Psoas muscle (tissue), 8 donors: ENCODE measurements at places on chromosomes 7 and 10. TPM values are rescaled to one million over a fixed set of nuclear protein-coding genes. Genes with fewer than 3 reads are reported as not detected.

Gene LDB1
- total RNA-seq, result 22.0 TPM

- peak within 1 kb of the TSS; percentile 60 for H3K4me3 ChIP-seq
- peak; percentile 75 for DNase-seq
- H3K4me1 ChIP-seq, result peaks cover 38% of the 10 kb centered on the region
Measured at GRCh38 chr10:89327803-89328441, at the start of gene IFIT3. TSS of gene IFIT3 (plus strand) at chr10:89327997. CDS start at chr10:89328074, 77 bp downstream.

Gene GBX1
- total RNA-seq, result not detected

Gene TMEM236
- 0.60 TPM for total RNA-seq

DNA sequence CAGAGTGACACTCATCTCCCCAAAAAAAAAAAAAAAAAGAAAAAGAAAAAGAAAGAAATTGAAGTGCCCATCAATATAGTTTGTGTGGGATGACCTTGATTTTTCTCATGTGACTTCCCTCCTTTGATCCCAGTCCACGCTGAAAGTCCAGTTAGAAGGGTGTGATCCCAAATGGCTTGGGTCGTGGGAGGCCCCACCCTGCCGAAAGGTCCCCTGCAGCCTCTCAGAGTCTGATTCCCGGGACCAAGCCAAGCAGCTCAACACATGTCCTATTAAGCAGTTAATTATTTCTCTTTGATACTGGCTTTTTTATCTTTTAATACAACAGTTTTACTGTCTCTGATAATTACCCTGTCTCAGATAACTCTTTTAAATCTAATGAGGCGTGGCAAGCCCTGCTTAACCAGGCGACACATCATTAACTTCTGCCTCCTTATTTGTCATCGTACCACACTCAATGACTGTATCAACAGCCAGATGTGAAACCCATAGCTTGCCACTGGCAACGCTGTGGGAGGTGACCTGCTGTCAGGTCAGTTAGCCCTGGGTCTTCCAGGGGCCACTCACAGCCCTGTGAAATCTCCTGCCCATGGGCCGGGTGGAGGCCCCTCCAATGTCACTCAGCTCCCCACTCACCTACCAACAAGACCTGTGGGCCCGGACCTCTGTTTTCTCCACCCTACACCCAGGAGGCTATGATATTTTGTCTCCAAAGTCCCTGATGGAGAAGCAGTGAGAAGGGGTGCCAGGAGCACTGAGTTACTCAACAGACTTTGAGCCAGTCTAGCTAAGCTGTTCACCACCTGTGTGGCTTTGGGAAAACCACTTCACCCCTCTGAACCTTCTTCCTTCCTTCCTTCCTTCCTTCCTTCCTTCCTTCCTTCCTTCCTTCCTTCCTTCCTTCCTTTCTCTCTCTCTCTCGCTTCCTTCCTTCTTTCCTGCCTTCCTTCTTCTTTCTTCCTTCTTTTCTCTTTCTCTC lies 110.0 kb upstream of the SFMBT2 start:
- no peaks in the 10 kb centered on the region for H3K4me1 ChIP-seq
- H3K36me3 ChIP-seq, result no peaks in the 10 kb centered on the region
- H3K27ac ChIP-seq, result no peak overlapping the region
- no peak overlapping the region for H3K4me3 ChIP-seq
- no peak for DNase-seq

GRCh38 chr7:130013241-130013640 lies 37.9 kb downstream of the ZC3HC1 start:
- no peak overlapping the region for H3K27ac ChIP-seq
- H3K4me3 ChIP-seq, result no peak overlapping the region
- peaks cover 28% of the 10 kb centered on the region for H3K4me1 ChIP-seq
- H3K27me3 ChIP-seq, result no peaks in the 10 kb centered on the region
- no peak for DNase-seq
- H3K36me3 ChIP-seq, result peaks cover 13% of the 10 kb centered on the region

- H3K27me3 ChIP-seq, result no peaks in the 10 kb centered on the region
- H3K4me1 ChIP-seq, result no peaks in the 10 kb centered on the region
- DNase-seq, result no peak
Measured at GRCh38 chr7:148919859-148920258, 35.8 kb upstream of the EZH2 start.

Gene HGF
- total RNA-seq, result 3.7 TPM
